ENCODE measurements at places on chromosomes 12 and 14. TPM values are rescaled to one million over a fixed set of nuclear protein-coding genes. Genes with fewer than 3 reads are reported as not detected.

The GPATCH2L gene
- total RNA-seq = 69.5 TPM

The TUNAR gene
- not detected for total RNA-seq

The AMN gene
- total RNA-seq = not detected

The B4GALNT1 gene
- total RNA-seq = 8.0 TPM

The FLVCR2 gene
- 1.4 TPM for total RNA-seq

The ANO2 gene
- 0.35 TPM for total RNA-seq

The JPH4 gene
- not detected for total RNA-seq

Data from mammary epithelial cell (primary cell).